ENCODE measurements at places on chromosomes 5 and 9.

DNA sequence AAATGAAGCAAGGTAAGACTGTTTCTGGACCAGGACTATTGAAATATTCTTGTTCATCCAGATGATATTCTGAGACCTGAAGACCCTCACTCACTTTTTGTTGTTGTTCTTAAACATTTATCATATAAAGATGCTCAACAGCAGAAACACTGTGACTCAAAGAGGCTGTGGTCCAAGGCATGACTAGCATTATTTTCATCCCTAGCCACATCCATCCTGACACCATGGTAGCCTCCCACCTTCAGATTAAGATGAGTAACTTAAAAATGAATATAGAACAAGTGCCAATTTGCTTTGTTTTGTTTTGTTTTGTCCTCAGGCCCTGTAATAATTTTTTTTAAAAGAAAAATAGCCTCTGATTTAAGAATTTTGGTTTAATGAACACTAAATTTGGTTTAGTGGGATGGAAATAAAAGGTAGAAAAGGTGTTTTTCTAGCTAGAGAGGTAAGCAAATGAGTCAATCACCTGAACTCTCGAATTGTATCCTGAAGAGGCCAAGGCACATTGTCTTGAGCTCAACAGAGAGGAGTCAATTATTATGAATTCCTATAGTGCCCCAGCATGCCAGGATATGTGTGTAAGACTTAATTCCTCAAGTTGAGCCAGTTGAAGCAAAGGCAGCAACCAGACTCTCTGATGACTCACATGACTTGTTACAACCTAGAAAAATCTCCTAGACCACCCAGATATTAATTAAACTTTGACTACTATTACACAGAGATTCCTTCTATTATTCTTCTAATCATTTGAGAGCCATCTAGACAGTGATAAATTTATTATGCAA is 380.1 kb upstream of the TUSC1 start:
- no peak for DNase-seq

- no peak for DNase-seq
Observed at GRCh38 chr9:135289081-135289491, 190.5 kb upstream of the PPP1R26 start.

DNA sequence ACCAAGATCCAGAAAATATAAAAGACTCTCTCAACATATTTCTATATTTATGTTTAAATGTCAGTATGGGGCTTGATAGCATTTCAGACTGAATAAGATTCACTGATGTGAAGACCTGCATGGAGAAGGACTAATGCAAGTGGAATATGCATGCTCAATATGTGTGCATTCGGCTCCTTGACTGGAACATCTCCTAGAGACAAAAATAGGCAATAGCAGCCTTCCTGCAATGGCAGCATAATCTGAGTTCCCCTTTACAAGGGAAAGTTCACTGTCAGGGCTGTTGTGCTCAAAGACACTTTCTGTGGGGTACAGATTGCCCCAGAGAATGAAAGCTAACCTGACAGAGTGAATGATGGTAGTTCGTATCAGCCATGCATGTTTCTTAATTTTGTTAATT is 42.4 kb downstream of the STARD4 start:
- DNase-seq, result no peak

DNA sequence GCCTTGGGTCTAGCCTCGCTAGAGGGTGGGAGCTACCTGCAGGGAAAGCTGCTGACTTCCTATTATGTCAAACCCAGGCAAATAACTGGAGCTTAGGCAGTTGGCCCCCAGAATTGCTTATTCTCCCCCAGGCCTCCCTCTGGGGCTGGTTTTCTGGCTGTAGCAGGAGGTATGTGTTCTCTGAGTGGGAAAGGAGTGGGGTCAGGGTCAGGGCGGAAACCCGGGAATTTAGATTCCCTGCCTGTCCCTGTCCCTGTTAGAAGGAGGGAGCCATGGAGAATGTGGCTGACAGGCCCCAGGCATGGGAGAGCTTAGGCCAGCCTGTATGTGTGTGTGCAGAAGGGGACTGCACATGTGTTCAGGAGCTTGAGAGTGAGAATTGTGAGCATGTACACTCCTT is 13.6 kb upstream of the CXXC5 start:
- DNase-seq, result no peak

GRCh38 chr9:134870746-134871662 is 9.6 kb upstream of the FCN2 start:
- no peak for DNase-seq

DNA sequence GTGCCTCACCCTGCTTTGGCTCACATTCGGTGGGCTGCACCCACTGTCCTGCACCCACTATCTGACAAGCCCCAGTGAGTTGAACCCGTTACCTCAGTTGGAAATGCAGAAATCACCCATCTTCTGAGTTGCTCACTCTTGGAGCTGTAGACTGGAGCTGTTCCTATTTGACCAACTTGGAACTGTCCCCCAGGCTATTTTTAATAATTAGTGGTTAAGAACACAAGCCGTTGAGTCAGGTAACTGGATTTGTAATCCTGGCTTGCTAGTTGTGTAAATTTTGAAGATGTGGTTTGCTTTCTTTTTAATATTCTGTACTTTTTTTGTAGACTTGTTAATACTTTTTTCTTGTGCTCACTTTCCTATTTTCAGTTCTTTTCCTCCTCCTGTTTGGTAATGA is 81.2 kb downstream of the CNTLN start:
- DNase-seq, result no peak

- no peak for DNase-seq
Observed at GRCh38 chr9:98917746-98918487, 25.8 kb upstream of the COL15A1 start.

DNA sequence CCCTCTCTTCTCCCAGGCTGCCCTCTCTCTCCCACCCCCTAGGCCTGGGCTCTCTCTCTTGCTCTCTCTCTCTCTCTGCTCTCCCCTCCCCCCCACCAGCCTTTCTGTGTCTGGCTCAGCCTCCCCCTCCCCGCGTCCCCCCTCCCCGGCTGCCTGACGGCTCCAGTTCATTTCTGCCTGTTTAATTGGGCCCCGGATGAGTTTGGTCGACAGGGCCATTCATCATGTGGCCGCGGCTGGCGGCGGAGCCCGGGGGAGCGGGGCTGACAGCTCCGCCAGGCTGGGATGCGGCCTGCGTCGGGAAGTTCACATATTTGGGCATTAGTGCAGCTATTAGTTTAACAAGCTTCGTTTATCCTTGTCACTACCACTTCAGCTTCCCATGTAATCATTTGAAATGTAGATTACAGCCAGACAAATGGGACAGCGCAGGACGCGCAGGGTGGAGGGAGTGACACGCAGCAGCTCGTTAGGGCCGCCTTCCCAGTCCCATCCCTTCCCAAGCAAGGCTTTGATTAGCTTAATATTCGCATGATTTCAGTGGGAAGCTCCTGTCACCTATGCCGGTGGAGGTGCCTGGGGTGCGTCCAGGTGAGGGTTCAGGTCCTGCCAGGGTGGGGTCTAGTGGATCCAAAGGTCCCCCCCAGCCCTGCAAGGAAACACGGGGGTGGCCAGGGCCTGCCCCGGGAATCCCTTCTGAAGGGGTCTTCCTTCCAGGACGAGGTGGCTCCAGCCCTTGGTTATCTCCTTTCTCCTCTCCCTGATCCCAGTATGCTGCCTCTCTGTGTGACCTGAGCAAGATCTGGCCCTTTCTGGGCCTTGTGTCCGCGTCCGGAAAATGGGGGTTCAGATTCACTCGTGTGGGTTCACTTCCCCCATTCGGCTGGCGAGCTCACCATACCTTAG is 214.8 kb downstream of the PAX5 start:
- DNase-seq, result no peak

DNA sequence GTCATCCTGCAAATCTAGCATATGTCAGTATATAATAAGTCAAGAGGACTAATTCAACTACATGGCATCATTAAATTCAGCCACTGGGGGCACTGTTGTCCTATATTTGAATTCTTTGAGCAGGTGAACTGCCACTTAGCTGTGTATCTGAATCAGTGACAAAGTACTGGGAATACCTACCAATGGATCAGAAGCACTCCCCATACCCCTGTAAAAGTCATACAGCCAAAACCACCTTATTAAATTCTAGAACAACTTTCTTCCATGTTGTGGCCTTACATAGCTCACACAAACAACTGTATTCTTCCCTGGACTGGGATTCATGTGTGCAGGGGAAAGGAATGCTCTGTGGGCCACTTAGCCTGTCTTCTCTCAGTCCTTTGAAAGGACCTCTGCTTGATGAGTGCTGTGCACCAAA is 57.4 kb upstream of the PLPP6 start:
- peak; percentile 82 for DNase-seq

DNA sequence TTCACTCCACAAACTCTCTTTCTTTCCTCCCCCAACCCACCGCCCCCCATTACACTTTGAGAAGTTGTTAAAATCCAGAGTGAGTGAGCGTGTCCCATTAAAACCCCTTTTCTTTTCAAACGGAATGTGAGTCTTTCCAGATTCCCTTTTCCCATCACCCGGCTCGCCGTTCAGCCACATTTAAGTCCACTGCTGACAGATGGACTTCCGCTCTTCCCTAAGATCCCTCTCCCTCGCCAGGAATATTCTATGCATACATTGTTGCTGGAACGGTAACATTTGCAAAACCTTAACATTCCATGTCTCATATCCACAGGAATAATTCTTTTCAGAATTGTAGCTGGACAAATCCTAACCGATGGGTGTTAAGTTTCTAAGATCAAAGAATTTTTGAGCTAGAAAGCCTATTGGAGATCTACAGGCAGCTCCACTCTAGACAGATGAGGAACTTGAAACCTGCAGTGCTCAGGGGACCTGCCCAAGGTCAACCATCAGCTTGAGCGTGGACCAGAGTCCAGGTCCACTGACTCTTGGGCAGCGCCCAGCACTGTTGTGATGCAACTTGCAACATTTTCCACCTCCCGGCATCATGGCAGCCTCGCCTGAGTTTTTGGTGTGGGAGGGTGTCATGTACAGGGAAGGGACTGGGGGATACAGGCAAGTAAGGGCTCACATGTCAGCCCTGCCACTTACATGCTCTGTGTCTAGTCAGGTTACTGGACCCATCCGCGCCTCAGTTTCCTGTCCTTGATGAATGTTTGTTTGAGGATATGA is 500.1 kb downstream of the CCDC171 start:
- DNase-seq, result no peak

DNA sequence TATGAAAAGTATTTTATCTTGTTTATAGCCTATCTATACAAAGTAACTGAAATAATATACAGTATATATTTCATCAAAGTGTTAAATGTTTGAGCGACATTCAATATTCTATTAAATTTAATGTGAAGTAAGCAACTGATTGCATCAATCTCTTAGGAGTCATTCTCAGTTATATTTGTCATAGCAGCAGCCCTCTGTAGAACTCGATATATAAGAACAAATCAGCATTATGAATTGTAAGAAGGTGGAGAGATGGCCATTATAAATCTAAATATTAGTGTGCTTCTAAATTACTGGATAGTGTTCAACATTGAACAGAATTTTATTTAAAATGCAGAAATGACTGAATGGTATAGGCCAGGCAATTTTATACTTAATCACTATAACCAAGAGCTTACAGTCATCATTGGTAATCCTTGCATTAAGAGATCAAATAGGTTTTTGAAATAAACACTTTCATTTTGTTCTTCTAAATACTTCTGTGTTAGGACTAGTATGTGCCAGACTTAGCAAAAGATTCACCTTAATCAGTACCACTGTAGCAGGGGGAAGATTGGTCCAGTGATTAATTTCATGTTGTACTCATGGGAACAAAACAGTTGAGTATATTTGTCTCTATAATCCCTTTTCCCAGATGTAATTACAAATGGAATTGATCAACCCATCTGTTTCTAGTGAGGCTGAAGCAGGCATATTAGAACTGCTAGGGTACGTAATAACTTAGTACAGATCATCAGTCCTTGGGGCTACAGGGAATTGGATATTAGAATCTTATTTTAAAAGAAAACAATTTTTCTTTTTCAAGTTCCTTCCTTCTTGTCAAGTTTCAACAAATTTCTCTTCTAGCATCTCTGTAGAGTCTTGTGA is 108.3 kb upstream of the TYRP1 start:
- no peak for DNase-seq

DNA sequence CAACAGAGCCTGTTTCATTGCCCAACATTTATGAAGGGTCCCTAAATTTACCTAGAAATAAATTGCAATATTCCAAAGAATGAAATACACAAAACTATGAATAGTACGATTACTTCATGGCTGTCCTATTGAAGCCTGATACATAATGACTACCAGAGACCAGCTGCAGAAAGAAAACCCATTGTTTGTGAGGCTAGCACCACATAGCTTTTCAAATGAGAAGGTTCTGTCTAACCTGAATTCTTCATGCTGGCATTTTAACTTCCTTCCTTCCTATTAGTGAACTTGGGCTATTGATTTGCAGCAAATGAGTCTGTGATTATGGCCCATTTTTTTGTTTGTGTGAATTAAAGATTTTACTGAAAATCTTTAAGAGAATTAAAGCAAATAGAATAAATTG is 47.3 kb downstream of the MEGF10 start:
- DNase-seq, result no peak

DNA sequence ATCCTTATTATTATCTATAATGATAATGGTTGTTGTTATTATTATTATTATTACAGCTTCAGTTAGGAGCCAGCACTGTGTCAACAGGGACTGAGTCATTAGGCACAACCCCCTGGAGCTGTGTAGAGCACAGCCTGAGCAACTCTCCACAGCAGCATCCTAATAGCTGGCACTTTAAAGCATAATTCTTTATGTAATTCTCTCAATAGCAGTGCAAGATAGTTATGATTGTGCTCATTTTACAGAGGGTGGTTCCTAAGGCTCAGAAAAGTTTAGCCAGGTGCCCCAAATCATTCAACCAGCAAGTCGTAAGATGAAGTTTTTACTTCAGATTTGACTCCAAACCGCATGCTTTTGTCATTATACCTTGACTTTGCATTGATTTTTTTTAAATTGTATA is 390.3 kb downstream of the ANXA1 start:
- DNase-seq, result no peak

DNA sequence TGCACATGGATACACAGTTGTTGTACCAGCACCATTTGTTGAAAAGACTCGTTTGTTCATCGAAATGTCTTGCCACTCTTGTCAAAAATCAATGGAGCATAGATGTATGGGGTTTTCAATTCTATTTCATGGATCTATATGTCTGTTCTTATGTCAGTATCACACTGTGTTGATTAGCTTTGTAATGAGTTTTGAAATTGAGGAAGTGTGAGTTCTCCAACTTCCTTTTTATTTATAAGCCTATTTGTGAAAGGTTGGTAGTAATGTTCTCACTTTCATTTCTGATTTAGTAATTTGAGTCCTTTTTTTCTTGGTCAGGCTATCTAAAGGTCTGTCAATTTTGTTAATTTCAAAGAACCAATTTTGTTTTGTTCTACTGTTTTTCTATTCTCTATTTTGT is 26.1 kb downstream of the ZNF510 start:
- no peak for DNase-seq

DNA sequence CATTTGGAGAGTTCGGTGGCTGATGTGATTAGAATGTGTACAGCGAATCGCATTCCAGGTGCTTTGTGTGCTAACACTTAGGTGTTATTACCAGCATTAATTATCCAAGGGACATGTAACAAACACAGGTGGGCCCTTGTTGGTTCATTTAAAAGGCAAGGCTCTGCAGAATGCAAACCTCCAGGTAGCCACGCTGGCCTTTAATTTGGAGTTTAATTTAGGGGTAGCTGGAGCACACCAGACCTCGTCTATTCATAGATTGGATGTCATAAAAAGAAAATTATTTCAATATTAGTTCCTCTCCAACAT is 191.1 kb downstream of the MAT2B start:
- no peak for DNase-seq

All from activated CD4-positive, alpha-beta T cell treated with anti-CD3 and anti-CD28 coated beads, Interleukin-2, amount 10 ng/mL, durations not matched to agents 7 days and 5 days (primary cell).